ENCODE measurements at places on chromosomes 7 and 10. TPM values are rescaled to one million over a fixed set of nuclear protein-coding genes. Genes with fewer than 3 reads are reported as not detected.

DNA sequence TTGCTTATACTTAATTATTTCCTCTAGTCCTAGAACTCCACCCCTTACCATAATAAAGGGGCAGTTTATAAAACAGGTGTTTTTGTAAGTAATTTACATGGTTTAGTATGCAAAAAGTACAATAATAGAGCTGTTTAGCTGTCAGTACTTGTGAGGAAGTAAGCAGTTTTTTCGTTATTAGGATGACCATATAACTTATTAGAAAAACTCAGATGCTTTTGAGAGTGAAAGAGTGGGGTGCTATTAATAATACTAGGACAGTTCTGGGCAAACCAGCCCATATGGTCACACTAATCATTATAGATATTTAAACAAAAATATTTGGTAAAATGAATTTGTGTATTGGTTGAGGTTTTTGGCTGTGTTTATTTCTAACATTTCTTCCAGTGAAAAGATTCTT, 201.9 kb upstream of the KAT6B start:
- H3K27ac ChIP-seq: no peak overlapping the region
- H3K4me1 ChIP-seq: no peaks in the 10 kb centered on the region
- H3K4me3 ChIP-seq: no peak overlapping the region

- peaks cover 26% of the 10 kb centered on the region for H3K27me3 ChIP-seq
- no peaks in the 10 kb centered on the region for H3K36me3 ChIP-seq
- no peak for DNase-seq
Measured at GRCh38 chr10:4742217-4742616, 83.8 kb upstream of the AKR1E2 start.

DNA sequence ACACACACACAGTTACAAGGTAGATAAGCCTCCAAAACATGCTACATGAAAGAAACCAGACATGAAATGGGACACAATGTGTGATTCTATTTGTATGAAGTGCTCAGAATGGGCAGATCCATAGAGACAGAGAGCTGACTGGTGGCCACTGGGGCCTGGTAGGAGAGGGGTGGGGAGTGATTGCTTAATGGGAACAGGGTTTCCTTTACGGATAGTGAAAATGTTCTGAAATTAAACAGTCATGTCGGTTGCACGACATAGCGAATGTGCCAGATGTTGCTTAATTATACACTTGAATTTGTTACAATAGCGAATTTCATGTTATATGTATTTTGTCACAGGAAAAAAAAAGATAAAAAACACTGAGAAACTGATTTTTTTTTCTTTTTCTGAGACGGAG, 122.3 kb downstream of the SPDYE5 start:
- H3K4me3 ChIP-seq: no peak overlapping the region
- H3K4me1 ChIP-seq: peaks cover 20% of the 10 kb centered on the region
- DNase-seq: no peak
- H3K27me3 ChIP-seq: no peaks in the 10 kb centered on the region
- no peak overlapping the region for H3K27ac ChIP-seq

- no peak overlapping the region for H3K27ac ChIP-seq
- no peak for DNase-seq
- H3K4me1 ChIP-seq: no peaks in the 10 kb centered on the region
Measured at GRCh38 chr7:138072726-138073125, 3.5 kb upstream of the AKR1D1 start.

GRCh38 chr7:44415047-44415446, 75.4 kb downstream of the NUDCD3 start:
- peak overlapping the region; percentile 38 for H3K27ac ChIP-seq
- H3K4me3 ChIP-seq: no peak overlapping the region
- DNase-seq: no peak
- no peaks in the 10 kb centered on the region for H3K27me3 ChIP-seq

EXOC6 gene
- total RNA-seq: 12.1 TPM
